ENCODE measurements at places on chromosomes 6 and 20.

GRCh38 chr20:402496-402885 is 5.6 kb upstream of the RBCK1 start:
- DNase-seq, result no peak

GRCh38 chr6:129696028-129696418 is 14.0 kb downstream of the ARHGAP18 start:
- DNase-seq, result no peak

DNA sequence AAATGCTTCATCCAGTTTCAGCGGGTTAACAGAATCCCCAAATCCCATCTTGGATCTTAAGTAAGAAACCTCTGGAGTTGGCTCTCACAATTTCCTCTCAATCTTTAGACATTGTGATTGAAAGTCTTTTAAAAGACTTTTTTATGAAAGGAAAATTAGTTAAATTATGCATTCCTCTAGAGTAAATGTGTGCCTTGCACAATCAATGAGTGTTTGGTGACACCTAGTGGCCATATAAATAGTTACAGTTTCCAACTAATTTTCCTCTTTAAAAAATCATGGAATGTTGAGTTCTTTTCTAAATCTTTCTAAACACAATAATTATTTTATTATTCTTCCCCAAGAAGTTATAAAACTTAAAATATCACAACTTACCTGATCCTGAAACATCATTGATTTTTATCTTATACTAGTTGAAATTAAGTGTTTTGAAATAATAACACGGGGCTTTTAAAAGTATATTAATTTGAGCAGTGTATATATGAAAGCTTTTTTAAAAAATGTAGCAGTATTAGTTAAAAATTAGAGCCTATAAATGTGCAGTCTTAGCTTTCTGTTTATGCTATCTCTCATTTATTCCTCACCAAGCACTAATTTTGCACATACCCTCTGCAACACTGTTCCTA is 66.4 kb downstream of the PKHD1 start:
- DNase-seq, result no peak

DNA sequence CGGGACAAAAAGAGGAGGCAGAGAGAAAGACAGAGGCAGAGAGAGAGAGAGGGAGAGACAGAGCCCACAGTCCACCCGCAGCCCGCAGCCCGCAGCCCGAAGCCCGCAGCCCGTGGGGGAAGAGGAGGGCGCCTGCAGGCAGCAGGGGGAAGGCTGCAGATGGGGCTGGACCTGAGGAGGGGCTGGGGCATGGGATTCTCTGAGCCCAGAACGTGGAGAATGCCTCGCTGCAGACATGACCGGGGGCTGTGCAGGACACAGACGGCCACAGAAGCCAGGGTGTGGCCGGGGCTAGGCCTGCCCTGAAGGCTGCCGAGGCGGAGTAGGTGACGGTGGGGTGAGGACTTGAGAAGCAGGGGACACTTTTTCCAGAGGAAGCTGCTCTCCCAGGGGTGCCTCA is 6.5 kb upstream of the SLCO4A1 start:
- DNase-seq, result no peak

DNA sequence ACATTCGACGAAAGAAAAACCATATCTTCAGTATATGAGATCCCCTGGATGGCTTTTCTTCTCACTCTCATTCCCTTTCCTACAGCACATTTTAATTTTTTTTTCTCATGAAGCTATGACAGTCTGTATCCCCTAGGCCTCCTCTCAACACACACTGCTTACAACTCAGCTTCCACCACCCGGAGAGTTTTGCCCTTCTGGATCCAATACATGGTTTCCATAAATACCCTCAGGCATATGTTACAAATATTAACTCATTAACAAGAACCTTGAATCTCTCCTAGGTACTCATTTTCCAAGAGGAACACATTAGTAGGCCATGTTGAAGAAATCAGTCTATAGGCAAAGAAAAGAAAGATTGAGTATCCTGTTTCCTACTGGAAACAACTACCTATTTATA is 44.0 kb downstream of the PAK5 start:
- no peak for DNase-seq

GRCh38 chr6:100726666-100727065 is 154.5 kb downstream of the ASCC3 start:
- DNase-seq, result no peak

DNA sequence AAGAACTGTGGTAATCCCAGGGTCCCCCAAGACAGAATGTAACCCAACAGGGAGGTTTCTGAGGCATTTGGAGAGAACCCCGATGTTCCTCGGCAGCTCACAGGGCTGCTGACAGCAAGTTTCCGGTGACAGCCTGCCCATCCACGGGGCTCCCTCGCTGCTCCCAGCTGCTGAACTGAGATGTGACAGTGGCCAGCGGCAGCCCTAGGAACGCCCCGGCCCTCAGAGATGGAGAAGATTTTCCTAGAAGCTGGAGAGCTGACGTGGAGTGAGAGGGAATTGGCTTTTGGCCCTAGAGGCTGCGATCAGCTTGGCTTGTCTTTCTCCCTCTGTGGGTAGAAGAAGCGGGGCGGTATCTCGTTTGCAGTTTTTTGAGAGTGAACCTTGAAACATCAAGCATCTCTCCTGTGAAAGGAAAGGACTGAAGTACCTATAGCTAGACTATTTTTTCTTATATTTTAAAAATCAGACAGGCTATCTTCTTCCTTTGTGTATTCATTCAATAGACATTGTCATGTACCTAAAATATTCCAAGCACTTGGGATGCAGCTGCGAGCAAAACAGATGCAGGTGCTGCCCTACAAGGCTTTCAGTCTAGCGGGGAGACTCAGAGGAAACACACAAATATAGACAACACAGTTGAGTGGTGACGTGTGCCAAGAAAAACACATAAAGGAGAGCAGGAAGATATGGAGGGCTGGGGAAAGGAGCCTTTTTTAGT is 28.4 kb upstream of the NFATC2 start:
- no peak for DNase-seq

DNA sequence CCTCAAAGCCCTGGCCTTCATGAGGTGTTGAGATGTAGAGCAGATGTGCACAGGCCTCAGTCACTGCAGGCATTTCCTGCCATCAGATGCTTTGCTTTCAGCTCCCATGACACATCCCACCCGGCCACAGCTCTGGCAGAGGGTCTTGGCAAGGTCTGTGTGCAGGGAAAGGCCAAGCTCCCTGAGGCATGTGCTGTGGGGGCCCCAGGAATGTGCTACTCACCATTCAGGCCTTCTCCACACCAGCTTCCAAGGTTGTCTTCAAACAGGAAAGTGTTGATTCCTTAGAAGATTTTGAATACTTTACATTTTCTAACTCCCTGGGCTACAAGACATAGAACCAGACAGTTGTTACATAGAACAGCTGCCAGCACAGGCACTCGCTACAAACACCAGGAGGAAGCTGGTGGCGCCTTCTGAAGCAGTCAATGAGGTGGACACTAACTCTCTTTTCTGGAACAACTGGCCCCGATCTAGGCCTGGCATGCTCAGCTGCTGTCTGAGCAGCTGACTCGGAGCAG is 27.8 kb downstream of the CASS4 start:
- no peak for DNase-seq

- no peak for DNase-seq
Observed at GRCh38 chr6:53999088-53999755, 112.0 kb upstream of the MLIP start.

- no peak for DNase-seq
Observed at GRCh38 chr6:9408402-9409117, 973.2 kb upstream of the SLC35B3 start.
